ENCODE measurements at places on chromosomes 1 and 21.

DNA sequence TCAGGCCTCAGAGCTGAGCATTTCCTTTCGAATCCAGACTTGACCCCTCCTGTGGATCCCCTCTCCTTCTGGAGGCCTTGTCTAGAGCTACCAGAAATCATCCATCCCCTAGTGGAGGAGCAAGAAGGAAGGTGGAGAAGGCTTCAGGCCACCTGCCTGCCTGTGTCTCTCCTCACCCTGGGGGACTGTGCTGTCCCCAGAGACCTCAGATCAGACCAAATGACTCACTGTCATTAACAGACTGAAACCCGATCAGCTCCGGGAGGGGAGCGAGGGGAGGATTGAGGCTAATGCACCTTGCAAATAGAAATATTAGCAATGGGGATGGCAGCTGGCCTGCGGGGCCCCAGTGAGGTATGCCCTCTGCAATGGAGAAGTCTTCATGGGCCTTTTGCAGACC lies 2.1 kb downstream of the MYBPH start:
- no peak for DNase-seq

- DNase-seq: no peak
Measured at GRCh38 chr21:43015906-43016540, 41.7 kb downstream of the PKNOX1 start.

GRCh38 chr1:30191154-30191702 lies 532.2 kb downstream of the MATN1 start:
- peak; percentile 78 for DNase-seq

GRCh38 chr1:28197682-28198415 lies 21.4 kb upstream of the PTAFR start:
- no peak for DNase-seq

GRCh38 chr1:180154325-180155181 lies at the start of gene QSOX1:
TSS of gene QSOX1 (plus strand) at chr1:180154869. CDS start at chr1:180154908, 39 bp downstream.
- DNase-seq: no peak

- DNase-seq: no peak
Measured at GRCh38 chr1:101282314-101283038, 45.7 kb downstream of the S1PR1 start.

DNA sequence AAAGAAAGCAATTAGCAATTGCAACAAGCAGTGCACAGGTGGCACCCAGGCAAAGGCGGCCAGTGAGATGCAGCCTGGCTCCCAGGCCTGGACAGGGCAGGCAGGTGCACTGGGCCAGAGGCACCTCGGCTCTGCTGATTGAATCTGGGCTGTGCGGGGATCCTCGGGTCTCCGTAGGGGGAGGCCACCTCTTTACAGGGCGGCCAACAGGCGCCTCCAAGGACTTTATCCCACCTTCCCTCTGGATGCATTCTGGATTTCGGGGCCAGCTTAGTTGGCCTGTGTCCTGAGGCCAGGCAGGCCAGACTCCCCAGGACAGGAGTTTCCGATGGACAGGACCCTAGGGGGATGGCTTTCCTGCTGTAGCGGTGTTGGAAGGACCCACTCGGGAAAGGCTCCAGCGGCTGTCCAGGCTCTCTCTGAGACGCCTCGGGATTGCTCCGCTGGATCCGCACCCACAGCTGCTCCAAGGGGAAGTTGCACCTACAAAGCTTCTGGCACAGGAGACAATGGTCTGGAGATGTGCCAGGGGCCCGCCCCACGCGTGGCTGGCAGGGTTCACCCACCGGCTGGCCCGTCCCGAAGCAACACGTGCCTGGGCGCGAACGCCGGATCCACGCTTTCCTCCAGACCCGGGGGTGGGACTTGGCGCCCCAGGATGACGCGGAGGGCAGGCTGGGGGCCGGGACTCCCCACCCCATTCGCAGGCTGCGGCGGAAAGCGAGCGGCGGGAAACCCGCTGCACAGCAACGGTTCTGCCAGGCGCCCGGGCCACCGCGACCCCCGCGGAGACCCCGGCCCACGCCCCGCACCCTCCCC lies 810 bp downstream of the SLC19A1 start:
- peak; percentile 32 for DNase-seq

- no peak for DNase-seq
Measured at GRCh38 chr1:39800471-39800835, 11.8 kb upstream of the BMP8B start.

DNA sequence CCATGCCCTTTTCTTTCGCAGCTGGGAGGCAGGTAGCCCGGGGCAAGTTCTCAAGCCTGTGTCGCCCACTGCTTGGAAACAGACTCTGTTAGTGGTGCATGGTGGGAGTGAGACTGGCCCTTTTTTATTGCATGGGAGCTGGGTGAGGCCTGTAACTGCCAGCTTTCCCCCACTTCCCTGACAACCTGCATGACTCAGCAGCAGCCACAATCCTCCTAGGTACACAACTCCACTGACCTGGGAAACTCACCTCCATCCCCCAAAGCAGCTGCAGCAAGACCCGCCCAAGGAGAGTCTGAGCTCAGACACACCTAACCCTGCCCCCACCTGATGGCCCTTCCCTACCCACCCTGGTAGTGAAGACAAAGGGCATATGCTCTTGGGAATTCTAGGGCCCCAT lies 25.8 kb downstream of the PIGP start:
- DNase-seq: no peak

DNA sequence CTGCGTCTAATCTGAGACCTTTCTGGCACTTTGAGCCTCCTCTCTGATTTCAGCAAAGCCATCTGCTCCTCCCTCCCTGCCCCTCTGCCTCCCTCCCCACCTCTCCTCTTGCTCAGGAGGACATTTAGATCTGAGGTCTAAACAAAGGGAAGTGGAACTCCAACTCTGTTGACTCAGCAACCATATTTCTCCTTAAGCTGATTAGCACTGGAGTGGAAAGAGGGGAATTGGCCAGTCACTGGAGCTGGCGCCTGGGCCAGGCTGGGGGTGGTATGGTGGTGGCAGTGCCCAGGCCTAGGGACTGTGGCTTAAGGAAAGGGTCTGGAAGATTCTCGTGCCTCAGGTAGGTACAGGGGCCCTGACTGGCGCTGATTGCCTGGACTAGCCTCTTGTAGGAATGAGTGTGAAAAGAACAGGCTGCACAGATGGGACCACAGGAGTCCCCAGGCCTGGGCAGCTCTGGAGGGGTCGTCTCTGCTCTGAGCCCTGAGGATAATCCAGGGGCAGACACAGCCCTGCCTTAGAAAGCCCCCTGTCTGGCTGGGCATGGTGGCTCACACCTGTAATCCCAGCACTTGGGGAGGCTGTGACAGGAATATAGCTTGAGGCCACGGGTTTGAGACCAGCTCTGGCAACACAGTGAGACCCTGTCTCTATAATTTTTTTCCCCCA lies 11.9 kb downstream of the SH2D2A start:
- DNase-seq: no peak

DNA sequence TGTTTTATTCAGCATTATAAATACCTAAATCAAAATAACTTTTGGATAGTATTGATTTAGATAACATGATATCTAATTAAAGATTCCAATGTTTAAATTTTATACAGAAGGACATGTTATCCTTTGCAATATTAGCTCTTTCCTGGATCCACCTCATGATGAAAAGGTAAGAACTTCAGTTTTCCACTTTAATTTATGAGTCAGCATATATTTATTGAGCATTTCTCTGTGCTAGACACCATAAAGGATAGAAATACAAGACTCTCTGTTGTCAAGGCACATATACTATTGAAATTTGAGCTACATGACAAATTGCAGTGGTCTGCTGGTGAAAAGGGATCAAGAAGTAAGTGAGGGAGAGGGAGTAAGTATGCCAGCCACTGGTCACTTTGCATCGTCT lies 68.1 kb upstream of the EXO1 start:
- DNase-seq: no peak

DNA sequence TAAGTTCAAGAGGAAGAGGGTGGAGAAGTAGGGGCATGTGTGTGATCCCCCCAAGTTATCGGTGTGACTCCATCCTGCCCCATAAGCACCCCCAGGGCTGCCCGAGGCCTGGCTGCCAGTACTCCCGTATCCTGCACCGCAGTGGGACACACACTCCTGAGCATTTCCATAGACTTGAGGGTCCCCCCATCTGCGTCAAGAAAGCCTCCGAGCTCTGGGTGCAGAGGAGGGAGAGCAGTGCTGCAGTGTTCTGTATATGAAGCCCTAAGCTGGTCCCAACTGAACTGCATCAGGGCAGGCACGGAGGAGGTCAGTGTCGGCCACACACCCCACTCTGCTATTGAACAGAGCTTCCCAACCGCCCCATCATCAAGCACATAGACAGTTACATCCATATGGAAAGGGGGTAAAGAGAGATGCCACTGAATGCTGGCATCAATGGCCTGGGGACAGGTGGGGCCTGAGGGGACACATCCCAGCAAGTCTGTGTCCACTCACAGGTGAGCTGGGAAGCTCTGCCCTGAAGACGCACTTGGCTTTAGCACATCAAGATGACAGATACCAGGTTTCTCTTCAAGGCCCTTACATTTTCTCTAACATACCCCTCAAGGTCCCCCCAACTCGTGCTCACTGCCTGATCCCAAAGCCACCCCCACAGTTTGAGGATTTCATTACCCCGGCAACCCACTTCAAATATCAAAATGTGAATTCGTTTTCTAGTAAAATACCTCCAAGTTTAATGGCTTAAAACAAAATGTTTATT lies 64.3 kb downstream of the EVA1C start:
- DNase-seq: no peak

- DNase-seq: no peak
Measured at GRCh38 chr1:75720820-75721219, 3.7 kb upstream of the ACADM start.

DNA sequence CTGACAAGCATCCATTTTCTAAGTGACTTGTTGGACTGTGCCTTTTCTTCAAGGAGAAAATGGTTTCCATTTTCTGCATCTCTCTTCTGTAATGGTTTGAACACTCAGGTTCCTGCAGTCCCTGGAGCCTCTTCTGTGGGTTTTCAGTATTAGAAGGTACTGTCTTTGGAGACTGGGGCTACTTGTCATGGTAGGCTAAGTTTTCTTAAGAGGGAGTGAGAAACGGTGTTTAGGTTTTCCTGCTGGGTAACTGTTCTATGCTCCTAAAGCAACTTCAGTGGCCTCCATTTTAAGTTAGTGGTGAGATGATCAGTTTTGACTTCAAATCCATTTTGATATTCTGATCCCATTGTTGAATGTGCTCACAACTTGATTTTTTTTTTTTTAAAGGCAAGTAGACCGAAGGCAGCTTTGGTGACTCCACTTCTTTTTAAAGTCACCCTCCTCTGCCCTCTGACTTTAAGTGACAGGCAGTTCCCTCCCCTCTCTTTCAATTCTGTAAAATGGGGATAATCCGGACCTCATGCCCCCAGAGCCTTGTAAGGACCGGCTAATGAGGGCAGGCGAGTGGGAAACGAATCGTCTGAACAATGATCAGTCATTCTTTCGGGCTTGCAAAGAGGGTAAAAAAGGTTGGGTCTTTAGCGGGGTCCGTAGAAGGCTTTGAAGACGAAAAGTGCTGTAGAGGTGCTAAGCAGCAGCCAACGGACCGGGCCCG lies 1.0 kb upstream of the ARID1A start:
- no peak for DNase-seq

DNA sequence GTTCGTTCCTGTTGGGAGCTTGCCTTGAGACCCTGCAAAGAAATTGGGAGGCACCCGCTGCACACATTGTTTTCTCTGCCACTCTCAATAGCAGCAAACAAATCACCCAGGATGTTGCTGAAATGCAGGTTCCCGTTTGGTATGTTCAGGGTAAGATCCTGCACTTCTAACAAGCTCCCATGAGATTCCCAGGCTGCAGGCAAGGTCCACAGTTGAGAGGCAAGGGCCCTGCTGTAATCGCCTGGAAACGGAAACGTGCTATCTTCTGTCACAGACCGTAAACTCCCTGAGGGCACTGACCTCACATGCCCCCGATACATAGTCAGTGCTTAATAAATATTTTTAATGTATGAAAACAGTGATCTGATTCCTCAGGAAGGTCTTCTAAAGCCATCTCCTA lies 37.8 kb downstream of the XCL1 start:
- no peak for DNase-seq

GRCh38 chr21:26457817-26458216 lies 115.3 kb downstream of the CYYR1 start:
- no peak for DNase-seq

DNA sequence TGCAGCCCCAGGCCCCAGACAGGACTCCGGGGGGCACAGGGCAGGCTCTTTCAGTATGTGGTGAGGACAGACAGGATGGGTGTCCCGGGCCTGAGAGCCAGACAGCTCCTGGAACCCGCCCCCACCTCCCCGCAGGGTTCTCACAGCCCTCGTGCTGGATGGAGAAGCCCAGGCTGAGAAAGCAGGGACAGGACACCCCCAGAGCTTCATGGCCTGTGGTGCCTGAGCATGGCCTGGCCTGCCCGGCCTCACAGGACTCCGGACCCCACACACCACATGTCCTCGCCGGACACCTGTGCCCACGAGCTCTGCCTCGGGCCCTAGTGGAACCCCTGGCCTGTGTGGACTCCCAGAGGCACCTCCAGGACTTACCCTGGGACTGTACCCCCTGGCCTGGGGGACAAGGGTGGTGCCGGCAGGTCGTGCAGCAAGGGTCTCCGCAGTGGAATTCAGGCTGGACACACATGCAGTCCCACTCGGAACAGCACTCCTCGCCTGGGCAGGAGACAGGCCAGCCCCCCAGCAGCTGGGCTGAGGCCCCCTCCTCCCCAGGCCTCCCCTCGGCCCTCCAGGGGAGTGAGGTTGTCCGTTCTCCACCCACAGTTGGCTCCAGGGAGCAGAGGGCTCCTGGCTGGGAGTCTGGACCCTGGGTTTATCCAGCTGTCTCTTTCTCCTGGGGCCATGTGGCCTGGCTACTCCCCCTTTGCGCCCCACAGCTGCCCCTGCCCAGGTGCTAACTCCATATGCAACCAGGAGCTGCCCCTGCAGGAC lies 1.2 kb downstream of the TNFRSF18 start:
- no peak for DNase-seq

DNA sequence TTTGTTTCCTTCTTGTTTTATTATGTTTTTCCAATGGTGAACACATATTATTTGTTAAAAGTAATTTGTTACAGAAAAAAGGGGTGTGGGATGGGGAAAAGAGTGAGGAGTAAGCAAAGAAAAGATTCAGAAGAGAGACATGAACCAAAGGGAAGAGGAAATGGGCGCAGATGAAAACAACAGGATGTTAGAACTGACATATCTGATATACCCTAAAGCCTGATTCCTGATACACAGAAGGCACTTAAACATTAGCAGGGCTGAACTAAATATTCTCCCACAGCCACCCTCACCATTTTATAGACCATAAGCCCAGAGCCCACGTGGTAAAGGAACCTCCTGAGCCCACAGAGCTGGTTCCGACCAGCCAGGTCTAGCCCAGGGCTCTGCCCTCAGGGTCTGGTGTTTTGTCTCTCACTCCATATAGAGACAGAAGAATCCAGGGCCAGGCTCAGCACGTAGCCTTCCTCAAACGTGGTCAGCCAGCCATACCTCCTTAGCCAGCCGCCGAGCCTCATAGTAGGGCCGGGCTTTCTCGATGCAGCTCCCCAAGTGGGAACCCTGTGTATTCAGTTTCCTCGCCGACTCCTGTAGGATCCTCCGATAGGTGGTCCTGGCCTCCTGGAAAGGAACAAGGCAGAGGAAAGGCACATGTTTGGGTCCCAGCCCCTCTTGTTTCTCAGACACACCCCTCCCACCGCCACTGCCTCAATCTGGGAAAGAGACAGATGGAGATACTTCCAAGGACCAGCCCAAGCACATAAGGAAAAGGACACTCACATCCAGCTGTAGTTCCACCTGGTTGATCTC lies 9.5 kb downstream of the SH3BP5L start:
- no peak for DNase-seq
